Kidney (tissue), 22 donors: ENCODE measurements at places on chromosomes 3 and 15. TPM values are rescaled to one million over a fixed set of nuclear protein-coding genes. Genes with fewer than 3 reads are reported as not detected.

DNA sequence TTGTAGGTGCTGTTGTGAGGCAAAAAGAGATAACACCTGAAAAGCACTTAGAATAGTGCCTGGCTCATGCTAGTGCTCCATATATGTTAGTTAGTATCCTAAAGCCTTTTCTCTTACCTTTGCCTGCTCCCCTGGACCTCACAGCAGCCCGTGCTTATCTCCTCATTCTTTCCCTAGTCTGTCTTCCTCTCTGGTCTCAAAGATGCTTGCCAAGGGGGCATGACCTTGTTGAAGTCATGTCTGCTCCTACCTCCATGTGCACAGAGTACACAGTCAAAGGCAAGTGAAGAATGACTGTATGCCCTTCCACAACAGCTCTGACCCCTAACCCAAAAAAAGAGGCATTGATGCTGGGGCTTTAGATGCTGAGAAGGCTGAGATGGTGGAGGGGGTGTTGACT, 722 bp upstream of the CYP8B1 start:
- no peak overlapping the region for H3K4me3 ChIP-seq
- H3K4me1 ChIP-seq, result peaks cover 35% of the 10 kb centered on the region
- H3K36me3 ChIP-seq, result no peaks in the 10 kb centered on the region
- no peak for DNase-seq

- H3K27me3 ChIP-seq, result no peaks in the 10 kb centered on the region
- peaks cover 3% of the 10 kb centered on the region for H3K4me1 ChIP-seq
- H3K27ac ChIP-seq, result no peak overlapping the region
- no peaks in the 10 kb centered on the region for H3K36me3 ChIP-seq
Observed at GRCh38 chr3:125059488-125060245, 3.9 kb upstream of the HEG1 start.

- peaks cover 4% of the 10 kb centered on the region for H3K36me3 ChIP-seq
- H3K27me3 ChIP-seq, result no peaks in the 10 kb centered on the region
- H3K27ac ChIP-seq, result peak overlapping the region; percentile 33
- no peaks in the 10 kb centered on the region for H3K4me1 ChIP-seq
- H3K4me3 ChIP-seq, result no peak overlapping the region
Observed at GRCh38 chr15:64112073-64112772, 16.4 kb downstream of the SNX1 start.

- H3K4me3 ChIP-seq, result no peak overlapping the region
- no peak for DNase-seq
- H3K36me3 ChIP-seq, result no peaks in the 10 kb centered on the region
Observed at GRCh38 chr3:15337963-15338362, 5.6 kb upstream of the SH3BP5 start.

DNA sequence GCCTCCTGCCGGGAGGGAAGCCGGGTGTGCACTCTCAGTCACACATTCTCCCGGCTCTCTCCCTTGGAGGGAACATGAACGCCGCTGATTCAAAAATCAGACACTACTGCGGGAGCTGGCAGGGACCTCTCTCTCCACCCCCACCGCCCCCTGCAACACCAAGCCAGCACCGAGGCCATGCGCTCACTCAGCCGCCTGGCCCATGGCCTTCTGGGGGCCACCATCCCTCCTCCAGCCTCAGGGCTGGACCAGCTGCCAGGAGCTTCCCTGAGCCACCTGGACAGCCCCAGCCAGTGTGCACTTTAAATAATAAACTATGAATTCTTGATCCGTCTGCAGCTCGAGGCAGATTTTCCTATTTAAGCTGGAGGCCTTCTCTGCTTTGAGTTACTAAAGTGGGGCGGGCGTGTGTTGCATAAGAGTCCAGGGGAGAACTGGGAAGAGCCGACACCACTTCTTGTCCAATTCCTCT, 30.6 kb downstream of the ADAMTS17 start:
- no peak for DNase-seq
- H3K27me3 ChIP-seq, result no peaks in the 10 kb centered on the region
- no peak overlapping the region for H3K4me3 ChIP-seq
- H3K4me1 ChIP-seq, result no peaks in the 10 kb centered on the region
- no peak overlapping the region for H3K27ac ChIP-seq

DNA sequence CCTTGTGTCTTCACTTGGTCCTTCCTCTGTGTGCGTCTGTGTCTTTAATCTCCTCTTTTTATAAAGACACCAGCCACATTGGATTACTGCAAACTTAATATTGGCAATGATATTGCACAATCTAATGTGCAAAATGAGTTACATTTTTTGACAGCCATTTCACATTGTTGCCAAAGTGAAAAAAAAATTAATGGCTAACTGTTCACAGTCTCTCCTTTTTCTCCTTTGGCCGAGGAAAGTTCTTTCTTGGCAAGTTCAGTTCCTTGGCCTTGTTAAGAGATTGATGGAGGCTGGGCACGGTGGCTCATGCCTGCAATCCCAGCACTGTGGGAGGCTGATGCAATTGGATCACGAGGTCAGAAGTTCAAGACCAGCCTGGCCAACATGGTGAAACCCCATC, 62.2 kb upstream of the ZNF280D start:
- H3K27me3 ChIP-seq, result no peaks in the 10 kb centered on the region
- DNase-seq, result no peak
- H3K27ac ChIP-seq, result no peak overlapping the region
- no peaks in the 10 kb centered on the region for H3K36me3 ChIP-seq
- H3K4me3 ChIP-seq, result no peak overlapping the region

- no peak for DNase-seq
- H3K36me3 ChIP-seq, result peaks cover 87% of the 10 kb centered on the region
- H3K4me3 ChIP-seq, result no peak overlapping the region
- no peak overlapping the region for H3K27ac ChIP-seq
- H3K4me1 ChIP-seq, result no peaks in the 10 kb centered on the region
Observed at GRCh38 chr15:40982855-40983254, 29.6 kb downstream of the CHAC1 start.

Gene GREM1
- total RNA-seq, result 4.8 TPM

GRCh38 chr3:128553560-128553959, 60.6 kb upstream of the GATA2 start:
- DNase-seq, result no peak
- H3K27ac ChIP-seq, result no peak overlapping the region
- no peaks in the 10 kb centered on the region for H3K4me1 ChIP-seq
- H3K4me3 ChIP-seq, result no peak overlapping the region
- H3K27me3 ChIP-seq, result no peaks in the 10 kb centered on the region

GRCh38 chr15:91385311-91385710, 285.3 kb downstream of the SV2B start:
- DNase-seq, result peak; percentile 2
- no peaks in the 10 kb centered on the region for H3K27me3 ChIP-seq
- no peak overlapping the region for H3K27ac ChIP-seq
- no peak overlapping the region for H3K4me3 ChIP-seq
